ENCODE measurements at places on chromosomes 13 and 19. TPM values are rescaled to one million over a fixed set of nuclear protein-coding genes. Genes with fewer than 3 reads are reported as not detected.

DNA sequence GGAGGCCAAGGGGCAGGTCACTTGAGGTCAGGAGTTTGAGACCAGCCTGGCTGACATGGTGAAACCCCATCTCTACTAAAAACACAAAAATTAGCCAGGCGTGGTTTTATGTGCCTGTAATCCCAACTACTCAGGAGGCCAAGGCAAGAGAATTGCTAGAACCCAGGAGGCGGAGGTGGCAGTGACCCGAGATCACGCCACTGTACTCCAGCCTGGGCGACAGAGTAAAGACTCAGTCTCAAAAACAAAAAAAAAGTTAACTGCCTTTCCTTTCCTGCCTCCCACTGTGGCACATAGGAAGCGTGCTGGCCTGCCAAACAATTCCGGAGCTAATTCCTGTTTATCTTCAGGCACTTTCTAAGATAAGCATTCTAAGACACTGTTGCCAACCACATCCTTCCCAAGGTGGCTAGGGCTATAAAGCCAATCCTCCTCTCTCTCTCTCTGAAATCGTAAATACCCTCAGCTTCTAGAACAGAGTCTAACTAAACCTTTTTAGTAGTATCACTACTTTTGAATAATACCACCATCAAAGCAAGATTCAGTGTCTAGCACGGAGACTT is 21.6 kb downstream of the SLC25A30 start:
- no peak for DNase-seq

- no peak for DNase-seq
Observed at GRCh38 chr13:66612983-66613382, 617.2 kb downstream of the PCDH9 start.

DNA sequence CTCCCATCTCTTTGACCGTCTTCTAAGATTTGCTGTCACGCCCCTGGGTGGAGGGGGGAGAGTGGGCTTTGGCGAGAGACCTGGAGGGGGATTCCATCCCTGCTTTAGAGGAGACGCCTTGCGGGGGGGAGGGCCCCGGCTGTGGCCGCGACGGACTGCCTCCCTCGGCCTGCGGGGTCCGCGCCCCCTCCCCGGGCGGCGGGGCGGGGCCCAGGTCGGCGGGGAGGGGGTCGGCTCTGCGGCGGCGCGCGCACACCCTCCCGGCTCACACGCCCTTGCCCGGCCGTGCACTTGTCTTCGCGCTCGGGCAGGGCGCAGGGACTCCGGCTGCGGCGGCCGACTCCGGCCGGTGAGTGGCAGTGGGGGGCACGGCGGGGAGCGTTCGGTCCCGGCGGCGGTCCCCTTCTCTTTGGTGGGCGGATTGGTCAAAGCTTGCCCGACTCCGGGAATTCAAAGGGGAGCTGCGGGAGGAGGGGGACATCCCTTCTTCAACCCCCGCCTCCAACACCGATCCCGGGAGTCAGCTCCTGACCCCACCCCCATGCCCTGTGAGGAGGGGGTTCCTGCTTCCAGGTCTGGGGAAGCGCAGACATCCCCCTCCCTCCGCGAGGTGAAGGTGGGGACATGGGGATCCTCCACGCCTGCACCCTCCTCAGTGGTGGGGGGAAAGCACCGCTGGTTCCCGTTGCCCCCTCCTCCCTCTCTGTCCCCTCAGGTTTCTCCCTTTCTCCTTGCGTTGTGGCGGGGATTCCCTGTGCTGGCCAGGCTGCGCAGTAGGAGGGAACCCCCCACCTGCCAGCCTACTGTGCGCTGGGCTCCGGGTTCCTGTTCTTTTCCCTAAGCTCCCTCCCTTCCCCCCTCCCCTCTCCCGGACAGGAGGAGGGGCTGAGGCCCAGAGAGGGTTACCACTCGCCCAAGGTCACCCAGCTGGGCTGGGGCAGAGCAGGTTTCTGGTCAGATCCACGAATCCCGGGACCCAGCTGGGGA is 14.6 kb upstream of the KCNN1 start:
- no peak for DNase-seq

Gene DENND1C
- total RNA-seq = not detected

Gene NCR1
- not detected for total RNA-seq

Gene C19orf44
- total RNA-seq = 5.0 TPM
